ENCODE measurements at places on chromosomes 2 and 18.

DNA sequence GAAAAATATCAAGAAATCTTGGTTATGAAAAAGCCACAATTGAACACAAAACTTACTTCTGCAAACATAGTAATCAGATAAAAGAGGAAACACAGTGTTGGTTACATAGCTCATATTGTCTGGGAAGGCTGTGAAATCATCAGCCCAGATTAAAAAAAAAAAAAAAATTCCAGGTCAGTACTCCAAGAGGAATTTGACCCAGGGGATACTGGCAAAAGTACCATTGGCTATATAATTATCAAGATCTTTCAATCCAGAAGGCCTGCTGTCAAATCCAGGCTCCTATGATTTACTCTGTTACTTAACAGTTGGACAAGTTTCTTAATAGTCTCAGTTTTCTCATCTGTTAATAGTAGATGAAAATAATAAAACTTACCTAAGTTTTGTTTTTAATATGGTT lies 12.9 kb upstream of the IKZF2 start:
- no peak for DNase-seq

DNA sequence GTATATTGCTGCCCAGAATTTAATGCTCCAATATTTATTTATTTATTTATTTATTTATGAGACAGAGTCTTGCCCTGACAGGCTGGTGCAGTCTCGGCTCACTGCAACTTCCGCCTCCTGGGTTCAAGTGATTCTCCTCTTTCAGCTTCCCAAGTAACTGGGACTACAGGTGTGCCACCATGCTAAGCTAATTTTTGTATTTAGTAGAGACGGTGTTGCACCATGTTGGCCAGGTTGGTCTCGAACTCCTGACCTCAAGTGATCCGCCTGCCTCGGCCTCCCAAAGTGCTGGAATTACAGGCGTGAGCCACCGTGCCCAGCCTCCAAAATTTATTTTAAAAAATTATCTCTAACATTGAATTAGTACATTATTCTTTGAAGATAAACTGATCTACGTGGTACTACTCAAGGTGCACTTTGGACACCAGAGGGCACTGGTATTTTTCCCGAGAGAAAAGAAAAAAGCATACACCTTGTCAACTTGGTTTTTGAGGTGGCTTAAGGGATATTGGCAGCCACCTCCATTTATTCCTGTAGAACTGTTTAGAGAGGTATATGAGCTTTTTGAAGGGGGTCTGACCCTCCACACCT lies 1.4 kb upstream of the IDH1 start:
- DNase-seq: no peak

- DNase-seq: no peak
Observed at GRCh38 chr18:74994502-74995418, 214.2 kb downstream of the PTGR3 start.

DNA sequence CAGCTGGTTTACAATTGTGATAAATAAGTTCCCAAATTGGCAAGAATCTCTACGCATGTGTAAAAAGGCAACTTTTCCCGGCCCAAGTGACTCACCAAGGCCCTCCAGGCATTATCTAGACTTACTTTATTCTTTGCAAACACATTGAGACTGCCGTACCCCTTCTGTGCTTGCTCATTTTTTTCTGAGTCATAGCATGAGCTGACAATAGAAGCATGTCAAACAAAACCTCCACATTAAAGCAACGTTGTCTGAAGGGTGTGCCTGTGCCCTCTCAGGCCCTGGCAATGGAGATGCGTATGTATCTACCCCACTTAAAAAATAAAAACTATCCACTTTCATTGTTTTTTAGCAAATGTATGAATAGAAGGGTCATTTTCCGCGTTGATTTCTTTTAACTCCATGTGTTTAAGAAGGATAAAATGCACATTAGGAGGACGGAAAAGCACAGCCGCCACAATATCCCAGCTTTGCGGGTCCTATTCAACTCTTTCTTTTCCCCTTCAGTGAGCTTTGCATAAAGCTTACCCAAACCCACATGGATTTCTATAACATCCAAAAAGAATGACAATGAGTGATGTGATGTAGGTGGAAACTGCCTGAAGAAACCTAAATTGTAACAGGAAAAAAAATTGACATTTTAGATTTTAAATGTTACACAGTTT lies 298.2 kb downstream of the CDCA7 start:
- no peak for DNase-seq

DNA sequence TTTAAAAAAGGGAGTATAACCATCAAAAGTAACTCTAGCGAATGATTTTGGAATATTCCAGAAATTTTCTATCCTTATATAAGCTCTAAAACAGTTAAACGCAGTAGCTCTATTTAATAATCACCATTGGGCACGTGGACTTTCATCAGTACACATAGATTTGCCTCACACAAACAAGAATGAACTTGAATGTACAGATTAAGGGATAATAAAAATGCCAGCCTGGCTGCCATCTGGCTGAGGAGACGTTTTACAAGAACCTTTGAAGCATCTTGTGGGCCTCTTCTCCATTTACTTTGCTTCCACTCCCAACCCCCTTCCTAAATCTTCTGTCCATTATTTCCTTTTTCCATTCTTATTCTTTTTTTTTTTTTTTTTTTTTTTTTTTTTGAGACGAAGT lies 47.2 kb downstream of the AGAP1 start:
- no peak for DNase-seq

DNA sequence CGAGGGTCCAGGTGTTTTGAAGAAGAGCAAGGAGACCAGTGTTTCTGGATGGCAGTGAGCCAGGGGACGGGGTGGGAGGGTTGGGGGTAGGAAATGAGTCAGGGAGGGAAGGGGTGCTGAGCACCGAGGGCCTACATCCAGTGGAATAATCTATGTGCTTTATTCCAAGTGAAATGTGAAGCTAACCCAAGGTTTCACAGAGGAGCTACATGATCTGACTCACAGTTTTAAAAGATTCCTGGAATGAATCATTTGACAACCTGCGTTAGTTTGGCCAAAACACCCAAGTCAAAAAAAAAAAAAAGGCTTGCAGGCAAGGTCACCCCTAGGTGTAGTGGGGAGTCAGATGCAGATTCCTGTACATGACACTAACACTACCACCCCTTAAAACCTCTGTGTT lies 419.7 kb upstream of the MEX3C start:
- no peak for DNase-seq

- no peak for DNase-seq
Observed at GRCh38 chr18:45764000-45764686, 40.2 kb downstream of the SLC14A1 start.

DNA sequence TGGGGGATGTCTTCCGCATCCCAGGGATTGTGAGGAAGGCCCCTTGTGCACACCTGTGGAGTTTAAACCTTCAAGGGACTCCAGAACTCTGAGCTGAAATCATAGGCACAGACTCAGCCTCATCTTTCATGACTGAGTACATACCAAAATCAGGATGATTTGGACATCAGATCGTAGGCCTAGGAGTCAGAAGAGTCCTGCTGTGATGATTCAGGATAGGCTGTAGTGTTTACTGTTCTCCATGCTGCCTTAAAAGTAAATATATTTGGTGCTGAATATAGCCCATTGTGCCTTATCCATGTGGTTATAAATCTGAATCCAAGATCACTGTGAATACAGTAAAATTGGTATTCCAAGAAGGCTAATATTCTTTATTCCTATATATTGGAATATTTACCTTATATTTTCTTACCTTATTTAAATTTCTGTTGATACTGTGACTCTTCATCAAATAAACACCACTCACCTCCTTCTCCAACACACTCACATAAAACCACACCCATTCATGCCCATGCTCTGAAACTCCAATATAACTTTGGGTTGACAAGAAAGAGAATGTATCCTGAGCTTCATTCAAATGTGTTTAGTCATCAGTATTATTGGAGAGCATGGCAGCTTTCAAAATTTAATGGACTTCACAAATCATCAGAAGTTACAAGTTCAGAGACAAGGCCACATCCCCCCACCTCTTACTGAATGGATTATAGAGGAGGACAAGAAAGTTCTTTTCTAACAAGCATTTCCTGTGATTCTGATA lies 561.4 kb upstream of the LINC00305 start:
- DNase-seq: no peak

DNA sequence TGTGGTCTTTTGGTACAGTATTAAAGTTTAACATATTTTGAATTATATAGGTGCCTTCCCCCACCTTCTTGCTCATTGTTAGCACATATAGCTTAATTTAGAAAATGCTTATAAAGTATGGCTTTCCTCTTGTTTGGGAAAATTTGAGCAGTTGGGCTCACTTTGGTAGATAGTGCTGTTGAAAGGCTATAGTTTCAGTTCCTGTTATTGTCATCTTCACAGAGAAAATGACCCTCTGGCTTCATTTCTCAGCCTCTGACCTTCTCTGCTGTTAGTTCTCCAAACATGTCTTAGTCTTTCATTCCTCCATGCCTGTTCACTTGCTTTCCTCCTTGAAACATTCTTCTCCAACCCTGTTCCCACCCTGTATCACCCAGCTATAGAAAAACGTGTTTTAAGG lies 200.6 kb downstream of the WDR7 start:
- no peak for DNase-seq

GRCh38 chr2:152038441-152038958 lies 60.3 kb downstream of the CACNB4 start:
- no peak for DNase-seq

All from activated CD4-positive, CD25-positive, alpha-beta regulatory T cell treated with anti-CD3 and anti-CD28 coated beads, Interleukin-2, amount 50 U/mL, for 16 hours (primary cell).